ENCODE measurements at places on chromosomes 11 and 22.

- no peak for DNase-seq
These were observed 117.4 kb upstream of the SERPIND1 start for GRCh38 chr22:20656516-20656901.

- DNase-seq = no peak
These were observed 151.4 kb downstream of the CACNA1I start for GRCh38 chr22:39722032-39722325.

DNA sequence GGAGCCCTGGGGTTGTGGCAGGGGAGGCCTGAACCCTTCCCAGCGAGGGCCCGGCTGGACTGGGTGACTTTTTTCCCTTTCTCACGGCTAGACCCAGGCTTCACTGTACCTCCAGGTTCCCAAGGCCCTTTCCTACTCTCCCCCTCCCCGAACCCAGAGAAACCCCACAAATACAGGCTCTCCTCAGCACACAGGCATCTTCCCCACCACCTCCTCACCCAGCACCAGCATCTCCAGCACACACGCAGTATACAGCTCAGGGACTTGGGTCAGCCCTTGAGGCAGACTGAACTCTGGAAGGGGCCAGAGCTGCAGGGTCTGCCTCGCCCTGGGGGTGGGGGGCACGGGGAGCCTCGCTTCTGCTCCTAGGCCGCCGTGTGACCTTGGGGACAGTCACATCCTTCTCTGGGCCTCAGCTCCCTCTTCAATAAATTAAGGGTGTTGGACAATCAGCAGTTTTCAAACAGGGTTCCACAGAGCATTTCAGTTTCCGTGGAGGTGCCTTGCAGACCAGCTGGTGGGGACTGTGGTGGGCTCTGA, 4.5 kb downstream of the TMPRSS13 start:
- no peak for DNase-seq

GRCh38 chr11:66076561-66076960, 6.5 kb downstream of the PACS1 start:
- no peak for DNase-seq

DNA sequence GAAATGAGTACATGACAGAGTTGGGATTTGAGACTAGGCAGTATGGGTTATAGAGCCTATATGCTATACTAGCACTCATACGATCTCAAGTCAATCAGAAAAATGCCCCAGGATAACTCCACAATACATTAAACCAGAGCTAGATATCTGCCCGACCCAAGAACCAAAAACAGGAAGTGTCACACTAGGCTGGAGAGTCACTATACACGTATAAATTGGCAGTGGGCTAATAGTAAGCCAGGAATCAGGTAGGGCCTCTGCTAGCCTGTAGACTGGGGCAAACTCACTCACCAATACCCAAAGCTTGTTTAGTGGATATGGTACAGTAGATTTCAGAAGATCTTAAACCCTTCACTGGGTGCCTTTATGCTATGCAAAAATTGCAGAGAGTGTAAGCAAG, 16.2 kb upstream of the EIF4G2 start:
- no peak for DNase-seq

DNA sequence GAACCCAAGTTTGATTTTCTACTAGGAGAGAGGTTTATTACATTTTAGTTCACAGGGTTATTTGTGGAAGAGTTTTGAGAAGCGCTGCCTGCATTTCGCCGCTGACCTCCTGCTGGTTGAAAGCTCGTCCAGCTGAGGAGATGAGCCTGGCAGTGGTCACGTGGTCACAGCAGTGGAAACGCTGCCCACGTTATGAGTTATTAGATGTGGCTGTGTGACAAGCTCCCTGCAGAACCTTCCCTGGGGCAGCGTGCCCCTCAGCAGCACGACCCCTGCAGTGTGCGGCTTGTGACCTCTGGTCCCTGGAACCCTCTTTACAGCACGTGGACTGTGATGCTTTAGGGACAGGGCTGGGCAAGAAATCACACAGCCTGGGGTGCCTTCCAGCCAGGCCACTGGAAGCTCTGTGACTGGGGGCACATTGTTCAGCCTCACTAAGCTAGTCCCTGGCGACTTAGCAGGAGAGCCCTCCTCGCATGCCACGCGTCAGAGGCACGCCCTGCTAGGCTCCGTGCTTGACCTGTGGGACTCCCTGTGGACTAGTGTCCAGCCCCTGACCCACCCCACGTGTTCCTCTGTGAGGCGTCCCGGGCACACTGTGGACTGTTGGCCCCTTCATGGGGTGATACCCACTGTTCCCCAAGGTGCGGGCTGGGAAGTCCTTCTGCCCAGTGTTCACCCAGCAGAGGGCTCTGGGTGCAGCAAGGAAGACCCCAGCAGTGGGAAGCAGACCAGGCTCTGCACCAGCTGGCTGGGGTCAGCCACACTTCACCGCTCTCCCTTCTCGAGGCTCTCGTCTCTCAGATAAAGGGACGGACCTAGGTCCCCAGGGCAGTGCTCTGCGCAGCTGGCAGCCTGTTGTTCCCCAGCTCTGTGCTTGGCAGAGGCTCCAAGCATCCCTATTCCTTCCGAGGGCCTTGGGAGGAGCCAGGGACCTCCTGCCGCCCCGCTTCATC, 349.5 kb downstream of the TBC1D22A start:
- DNase-seq = no peak

- no peak for DNase-seq
These were observed 55.9 kb downstream of the SHISAL1 start for GRCh38 chr22:44256556-44257485.

DNA sequence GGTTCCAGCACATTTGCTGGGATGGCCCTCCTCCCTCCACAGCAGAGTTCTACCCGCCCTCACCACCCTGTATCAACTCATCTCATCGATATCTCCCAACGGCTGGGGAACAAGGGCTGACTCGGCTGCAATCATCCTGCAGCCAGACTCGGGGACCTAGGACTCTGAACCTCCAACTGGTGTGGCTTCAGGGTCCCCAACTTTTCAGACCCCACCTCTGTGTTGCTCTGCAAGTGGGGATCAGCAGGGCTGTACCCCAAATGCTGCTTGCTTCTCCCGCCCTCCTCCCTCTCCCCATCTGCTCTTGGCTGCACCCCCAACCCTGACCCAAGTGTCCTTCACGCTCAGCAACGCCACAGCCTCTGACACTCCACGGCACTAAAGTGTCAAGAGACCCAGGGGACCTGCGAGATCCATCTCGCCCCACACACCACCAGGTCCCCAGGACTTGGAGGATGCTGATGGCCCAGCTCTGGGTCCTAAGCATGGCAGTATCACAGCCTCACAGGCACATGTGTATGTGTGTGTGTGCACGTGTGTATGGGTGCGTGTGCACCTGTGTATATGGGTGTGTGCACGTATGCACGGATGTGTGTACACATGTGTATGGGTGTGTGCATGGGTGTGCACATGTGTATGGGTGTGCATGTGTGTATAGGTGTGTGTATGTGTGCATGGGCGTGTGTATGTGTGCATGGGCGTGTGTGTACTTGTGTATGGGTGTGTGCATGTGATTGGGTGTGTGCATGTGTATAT, 26.4 kb downstream of the KCNQ1 start:
- no peak for DNase-seq

GRCh38 chr11:46275964-46276641, 1.4 kb upstream of the CREB3L1 start:
- DNase-seq = no peak

GRCh38 chr11:65662247-65662798, 393 bp downstream of the RELA start:
- DNase-seq = no peak

GRCh38 chr22:26650722-26651421, 6.5 kb upstream of the MIAT start:
- no peak for DNase-seq
